ENCODE measurements at places on chromosomes 7 and 10.

- no peak for DNase-seq
Observed at GRCh38 chr7:106466867-106467266, 182.1 kb upstream of the NAMPT start.

DNA sequence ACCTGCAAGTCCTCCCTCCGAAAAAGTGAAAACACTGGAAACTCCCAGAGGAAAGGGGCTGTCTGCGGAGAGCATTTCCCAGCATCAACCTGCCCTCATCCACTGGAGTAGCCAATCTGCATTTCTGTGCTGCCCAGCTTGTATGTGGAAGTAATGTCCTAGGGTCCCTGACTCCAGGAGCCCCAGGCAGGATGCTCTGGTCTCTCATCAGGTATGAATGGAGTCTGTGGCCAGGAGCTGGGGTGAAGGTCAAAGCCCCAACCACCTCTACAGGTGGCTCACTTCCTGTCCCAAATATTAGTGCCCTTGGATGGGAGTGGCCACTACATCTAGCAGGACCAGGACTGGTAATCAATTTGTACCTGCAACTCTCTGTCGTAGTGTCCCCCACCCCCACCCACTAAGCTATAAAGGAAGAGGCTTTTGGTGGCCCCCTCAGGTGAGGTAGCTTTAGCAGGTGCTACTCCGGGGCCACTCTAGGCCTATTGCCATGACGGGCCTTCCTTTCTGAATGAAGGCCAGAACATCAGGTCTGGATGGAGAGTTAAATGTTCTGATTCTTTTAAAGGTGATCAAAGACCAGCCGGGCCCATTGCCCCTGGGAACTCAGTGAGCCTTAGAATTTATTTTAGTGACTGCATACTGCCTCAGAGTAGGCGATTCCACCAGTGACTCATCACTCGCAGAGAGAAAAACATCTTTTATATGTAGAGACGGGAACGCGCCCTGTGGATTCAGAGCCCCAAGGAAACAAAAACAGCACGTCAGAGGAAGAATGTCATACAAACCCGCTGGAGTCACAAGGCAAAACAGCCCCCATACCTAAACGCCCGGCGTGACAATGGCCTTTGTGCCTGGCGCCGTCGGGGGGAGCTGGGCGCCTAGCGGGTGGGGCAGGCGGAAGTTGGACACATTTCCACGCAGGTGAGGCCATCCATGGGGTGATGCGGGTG, 13.0 kb downstream of the EN2 start:
- no peak for DNase-seq

DNA sequence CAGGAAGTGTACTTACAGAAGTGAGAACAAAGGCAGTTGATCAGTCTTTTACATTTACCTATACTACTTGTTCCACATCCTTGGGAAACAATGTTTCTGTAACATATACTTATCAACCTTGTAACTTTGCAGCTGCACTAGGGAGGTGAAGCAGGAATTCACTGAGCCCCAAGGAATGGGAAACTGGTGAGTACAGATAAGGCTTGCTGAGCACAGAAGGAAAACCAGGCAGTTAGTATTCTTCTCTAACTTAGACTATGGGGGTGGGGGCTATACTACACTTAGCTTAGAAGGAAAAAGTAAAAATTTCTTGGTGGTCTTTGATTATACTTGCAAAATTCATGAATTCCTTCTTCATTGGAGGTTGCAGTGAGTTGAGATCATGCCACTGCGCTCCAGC, 6.9 kb upstream of the ZNF33A start:
- DNase-seq: no peak

- DNase-seq: no peak
Observed at GRCh38 chr10:73857446-73857845, 16.9 kb downstream of the CAMK2G start.

GRCh38 chr7:158111049-158111751, 476.4 kb downstream of the PTPRN2 start:
- DNase-seq: no peak

DNA sequence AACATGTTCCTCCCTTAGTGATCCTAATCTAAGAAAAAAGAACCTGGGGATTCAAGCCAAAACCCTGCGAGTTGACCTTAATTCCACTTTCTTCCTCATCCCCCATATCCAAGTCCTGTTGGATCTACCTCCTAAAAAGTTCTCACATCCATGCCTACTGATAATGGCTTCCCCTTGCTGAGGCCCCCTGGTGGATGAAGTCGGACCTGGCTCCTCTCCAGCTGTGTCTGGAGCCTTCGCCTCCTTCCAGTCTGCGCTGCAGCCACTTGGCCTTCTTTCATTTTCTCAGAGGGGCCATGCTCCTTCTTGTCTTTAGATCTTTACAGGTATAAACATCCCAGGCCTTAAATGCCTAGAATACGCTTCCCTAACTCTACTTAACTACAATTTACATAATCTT, 8.1 kb downstream of the PDE1C start:
- DNase-seq: no peak

DNA sequence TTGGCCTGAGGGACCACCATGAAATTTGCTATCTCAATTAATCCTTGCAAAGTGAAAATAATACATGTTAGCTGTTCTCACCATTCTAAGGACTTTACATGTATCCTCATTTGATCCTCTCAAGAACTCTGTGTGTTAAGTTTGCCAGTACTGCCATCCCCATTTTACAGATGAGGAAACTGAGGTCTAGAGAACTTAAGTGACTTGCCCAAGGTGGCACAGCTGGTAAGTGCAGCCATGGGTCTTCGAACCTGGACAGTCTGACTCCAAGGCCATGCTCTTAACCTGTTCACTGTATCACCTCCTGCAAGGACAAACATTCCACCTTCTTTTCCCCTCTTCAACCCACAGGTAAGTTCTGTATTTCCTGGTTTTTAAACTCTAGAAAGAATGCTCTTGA, 85.3 kb upstream of the NFE2L3 start:
- DNase-seq: no peak

- no peak for DNase-seq
Observed at GRCh38 chr7:23287612-23288011, 11.5 kb upstream of the MALSU1 start.

DNA sequence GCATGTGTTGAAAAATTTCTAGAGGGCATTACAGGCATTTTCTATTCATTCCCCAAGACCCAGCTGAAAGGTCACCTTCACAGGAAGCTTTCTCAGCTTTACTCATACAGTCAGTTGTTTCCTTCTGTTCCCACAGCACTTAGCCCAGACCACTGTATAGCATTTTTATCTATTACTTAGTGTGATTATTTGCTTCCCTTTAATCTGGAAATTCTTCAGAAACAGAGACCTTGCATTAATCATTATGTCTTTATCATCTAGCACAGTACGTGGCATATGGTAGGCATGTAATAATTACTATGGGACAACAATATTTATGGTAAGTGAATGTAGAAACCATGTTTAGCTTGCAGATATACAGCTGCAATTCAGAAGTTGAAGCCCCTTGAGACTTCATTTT, 38.2 kb upstream of the CDK6 start:
- DNase-seq: no peak

- DNase-seq: no peak
Observed at GRCh38 chr10:132100091-132100481, 34.3 kb downstream of the JAKMIP3 start.

DNA sequence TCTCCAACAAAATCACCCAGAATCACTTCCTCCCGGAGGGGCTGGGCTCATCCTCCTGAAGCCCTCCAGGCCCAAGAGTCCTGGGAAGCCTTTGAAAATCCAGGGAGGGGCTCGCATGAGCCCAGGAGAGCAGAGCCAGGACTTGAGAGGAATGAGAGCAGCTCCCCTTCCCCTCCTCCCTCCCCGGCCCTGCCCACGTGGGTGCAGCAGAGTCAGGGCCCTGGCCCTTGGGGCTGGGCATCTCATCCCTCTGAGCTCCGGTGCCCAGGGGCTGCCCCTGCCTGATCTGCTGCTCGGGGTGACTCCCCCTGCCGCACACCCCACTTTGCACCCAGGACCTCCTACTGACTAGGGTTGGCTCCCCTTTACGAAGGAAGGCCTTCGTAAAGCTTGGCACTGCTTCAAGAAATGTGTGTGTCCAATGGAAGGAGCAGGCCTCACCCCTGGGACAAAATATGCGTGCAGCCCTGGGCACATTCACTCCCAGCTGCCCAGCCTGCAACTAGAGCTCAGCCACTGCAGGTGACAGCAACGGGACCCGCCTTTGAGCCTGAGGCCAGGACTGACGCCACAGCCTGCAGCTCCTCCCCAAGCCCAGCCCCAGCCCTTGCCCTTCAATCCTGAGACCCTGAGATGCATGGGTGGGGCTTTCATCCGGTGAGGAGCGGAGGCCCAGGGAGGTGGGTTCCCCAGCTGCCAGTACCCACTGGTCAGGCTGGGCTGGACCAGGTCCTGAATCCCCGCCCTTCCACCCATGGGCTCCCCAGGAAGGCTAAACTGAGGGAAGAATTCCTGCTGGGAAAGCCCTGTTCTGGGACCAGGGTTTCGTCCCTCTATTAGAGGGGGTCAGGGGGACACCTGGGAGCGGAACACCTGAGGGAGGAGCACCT, 21.8 kb downstream of the PWWP2B start:
- DNase-seq: no peak

GRCh38 chr7:25503306-25503705, 275.0 kb upstream of the NPVF start:
- no peak for DNase-seq

- DNase-seq: no peak
Observed at GRCh38 chr10:42734536-42734935, 48.1 kb upstream of the BMS1 start.

GRCh38 chr7:111528331-111528730, 34.0 kb downstream of the IMMP2L start:
- DNase-seq: no peak

DNA sequence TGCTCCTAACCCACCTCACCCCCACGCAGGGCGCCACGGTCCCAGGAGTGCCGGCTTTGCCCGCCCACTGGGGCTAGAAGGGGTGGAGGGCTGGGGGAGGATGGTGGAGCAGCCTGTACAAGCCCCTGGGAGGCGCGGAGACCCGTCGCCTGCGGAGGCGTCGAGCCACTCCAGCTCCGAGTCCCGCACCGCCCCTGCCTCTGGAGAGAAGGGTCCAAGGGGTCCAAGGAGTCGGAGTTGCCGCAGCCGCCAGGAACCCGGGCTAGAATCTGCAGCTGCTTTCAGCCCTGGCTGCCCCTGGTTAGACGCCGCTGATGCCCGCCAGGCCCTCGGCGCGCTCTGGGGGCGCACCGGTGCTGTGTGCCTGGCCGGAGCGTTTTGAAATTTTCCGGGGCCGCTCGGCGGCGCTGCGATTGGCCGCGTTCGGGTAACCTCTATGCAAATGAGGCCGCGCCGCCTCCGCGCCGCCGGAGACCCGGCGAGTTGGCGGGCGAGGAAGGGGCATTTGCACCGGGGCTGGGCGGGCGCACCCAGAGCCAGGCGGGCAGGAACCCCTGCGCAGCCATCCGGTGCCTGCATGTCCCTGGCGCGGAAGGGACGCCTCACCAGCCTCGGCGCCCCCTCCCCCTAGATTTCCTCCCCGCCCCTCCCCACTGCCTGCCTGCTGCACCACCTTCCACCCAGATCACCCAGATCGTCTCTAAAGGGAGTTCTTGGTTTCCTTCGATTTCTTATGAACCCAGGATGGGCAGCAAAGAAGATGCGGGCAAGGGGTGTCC, at the start of gene HMX2:
HMX2 (plus strand) TSS at position 502 of the 779 bp plus-strand sequence; CDS start at position 745, 243 bp downstream.
- peak; percentile 36 for DNase-seq

GRCh38 chr10:29068966-29069365, 219.9 kb upstream of the LYZL1 start:
- DNase-seq: no peak

DNA sequence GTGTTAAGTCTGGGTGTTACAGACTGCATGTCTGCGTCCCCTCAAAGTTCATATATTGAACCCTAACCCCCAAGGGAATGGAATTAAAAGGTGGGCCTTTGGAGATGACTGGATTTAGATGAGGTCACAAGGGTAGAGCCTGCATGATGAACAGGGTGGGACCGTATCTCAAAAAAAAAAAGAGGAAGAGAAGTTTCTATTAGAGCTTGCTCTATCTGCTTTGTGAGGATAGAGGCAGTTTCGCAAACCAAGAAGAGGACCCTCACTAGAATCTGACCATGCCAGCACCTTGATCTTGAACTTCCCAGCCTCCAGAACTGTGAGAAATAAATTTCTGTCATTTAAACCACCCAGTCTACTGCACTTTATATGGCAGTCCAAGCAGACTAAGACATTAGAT, 1.4 kb downstream of the KIN start:
- DNase-seq: no peak

- DNase-seq: no peak
Observed at GRCh38 chr10:47396311-47396717, 12.2 kb upstream of the ZNF488 start.

GRCh38 chr7:24290004-24290641, 6.1 kb downstream of the NPY start:
- no peak for DNase-seq

DNA sequence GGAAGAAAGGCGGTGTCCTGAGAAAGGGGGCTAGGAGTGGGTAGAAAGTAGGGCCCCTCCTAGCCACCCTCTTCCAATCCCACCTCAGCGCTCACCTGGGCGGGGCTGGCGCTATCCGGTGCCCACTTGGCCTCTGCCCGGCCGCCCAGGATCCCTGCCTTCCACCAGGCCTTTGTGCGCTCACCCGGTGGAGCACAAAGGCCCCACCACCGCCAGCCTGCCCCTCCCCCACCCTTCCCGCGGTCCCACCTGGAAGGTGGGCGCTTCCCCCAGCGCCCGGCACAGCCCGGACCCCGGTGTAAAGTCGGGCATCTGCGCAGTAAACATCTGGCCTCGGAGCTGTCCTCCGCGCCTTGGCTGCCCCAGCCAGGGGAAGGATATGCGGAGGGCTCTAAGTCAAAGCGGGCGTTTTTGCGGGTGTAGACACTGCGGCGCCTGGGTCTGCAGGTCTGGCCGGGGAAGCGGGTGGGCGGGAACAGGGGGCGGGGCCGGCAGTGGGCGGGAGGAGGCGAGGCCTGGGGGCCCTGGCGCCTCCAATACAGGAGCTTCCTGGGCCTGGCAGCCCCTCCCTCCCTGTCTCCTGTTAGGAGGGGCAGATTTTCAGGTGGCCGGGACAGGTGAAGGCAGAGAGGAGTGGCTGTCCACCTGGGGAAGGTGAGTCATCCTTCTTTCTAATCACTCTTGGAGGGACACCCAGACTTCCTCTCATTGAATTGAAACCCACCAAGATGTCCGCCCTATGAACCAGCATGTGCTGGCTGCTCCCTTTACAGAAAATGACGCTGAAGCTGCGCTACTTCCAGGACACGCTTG, 49.3 kb downstream of the PNLIPRP2 start:
- no peak for DNase-seq

GRCh38 chr10:11876324-11876723, 53.2 kb downstream of the PROSER2 start:
- DNase-seq: no peak

Data from activated CD4-positive, alpha-beta T cell treated with anti-CD3 and anti-CD28 coated beads, Interleukin-2, amount 50 U/mL, for 1 hour (primary cell).